Stimulated activated naive CD4-positive, alpha-beta T cell treated with Interleukin-2 at 50 U/mL for 16 hours (primary cell): ENCODE measurements at places on chromosomes 2 and 18.

DNA sequence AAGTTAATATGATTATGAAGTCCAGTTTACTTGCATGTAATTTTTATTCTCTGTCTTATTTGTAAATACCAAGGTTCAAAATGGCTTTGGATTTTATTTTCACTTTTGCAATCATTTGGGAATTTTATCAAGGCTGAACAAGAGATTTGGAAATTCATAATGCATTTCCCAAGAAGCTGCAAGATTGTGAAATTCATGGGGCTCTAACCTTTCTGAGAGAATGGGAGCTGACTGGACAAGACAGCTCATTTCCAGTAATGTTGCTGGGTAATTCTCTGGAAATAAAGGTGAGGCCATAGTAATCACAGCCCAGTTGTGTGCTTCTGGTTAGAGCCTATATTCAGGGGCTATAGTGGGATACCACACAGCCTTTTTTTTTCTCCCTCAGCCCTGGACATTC is 21.5 kb upstream of the NABP1 start:
- no peak for DNase-seq

DNA sequence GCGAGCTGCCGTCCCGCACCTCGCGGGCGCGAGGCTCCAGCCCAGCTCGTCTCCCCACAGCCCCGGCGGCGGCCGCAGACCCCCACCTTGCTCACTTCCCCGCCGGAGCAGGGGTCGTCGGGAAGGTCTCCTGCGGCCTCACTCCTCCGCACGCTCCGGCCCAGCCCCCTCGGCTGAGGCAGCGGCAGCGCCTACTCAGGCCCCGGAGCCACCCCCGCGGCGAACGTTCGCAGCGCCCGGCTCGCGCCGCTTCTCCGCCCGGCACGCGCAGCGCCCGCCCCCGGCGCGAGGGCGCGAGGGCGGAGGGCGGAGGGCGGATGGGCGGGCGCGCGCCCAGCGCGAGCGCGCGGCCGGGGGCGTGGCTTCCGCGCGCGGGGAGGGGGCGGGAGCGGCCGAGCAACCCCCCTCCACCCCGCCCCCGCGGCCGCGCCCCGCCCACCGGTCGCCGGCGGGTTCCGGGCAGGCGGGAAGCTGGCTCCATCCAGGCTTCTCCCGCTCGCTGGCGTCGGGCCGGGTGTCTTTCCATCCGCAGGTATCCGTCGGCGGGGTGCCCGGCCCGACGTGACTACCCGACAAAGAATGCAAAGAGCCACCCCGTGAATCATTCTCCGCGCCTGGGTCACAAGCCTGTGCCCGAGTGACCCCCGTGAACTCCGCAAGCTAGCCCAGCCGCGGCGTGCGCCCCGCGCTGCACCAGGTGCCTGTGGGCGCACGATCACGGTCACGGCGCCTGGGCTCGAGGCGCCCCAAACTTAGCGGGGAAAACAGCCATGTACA is at the start of gene DTNB:
Gene DTNB (minus strand): TSS at position 278 of the 777 bp plus-strand sequence. CDS start 20,917 bp downstream, outside the sequence.
- peak; percentile 73 for DNase-seq

DNA sequence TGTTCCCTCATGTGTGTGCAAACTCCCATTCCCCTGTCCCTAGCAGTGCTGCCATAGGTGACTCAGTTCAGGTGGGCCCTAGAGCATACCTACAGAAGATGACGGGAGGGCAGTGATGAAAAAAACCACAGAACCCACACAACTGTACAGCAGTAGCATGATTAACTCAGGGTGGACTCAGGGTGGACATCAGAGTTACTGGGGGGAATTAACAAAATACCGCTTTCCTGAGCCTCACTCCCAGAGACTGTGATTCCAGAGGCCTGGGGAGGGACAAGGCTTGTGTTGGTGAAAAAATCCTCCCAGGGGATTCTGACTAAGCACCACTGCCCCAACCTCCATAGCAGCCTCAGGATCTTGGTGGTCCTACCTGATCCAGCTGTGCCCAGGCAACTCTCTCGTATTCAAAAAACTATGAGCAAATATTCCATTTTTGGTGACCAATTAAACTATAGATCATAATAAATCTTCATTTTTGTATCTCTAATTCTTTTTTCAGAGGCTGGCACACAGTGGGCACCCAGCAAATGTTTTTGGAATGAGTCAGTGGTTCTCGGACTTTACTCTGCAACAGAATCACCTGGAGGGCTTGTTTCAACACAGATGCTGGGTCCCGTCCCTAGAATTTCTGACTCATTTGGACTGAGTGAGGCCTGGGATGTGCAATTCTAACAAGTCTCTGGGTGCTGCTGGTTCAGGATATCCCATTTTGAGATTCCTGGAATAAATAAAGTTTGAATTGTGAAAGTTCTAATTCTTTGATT is 84.1 kb upstream of the NABP1 start:
- no peak for DNase-seq

DNA sequence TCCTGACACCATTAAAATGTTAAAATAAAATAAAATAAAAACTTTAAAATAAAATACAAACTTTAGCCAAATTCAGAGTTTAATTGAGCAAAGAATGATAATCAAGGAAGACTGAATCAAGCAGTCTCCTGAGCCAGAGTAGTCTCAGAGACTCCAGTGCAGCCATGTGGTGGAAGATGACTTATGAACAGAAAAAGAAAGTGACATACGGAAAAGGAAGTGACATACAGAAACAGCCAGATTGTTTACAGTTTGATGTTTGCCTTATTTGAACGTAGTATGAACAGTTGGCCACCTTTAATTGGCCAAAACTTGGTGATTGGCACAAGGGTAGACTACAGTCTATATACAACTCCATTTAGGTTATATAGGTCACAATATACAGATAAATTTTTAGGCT is 787.2 kb downstream of the ADCYAP1 start:
- no peak for DNase-seq

GRCh38 chr2:219352448-219353023 is 20.0 kb upstream of the RESP18 start:
- peak; percentile 44 for DNase-seq

- no peak for DNase-seq
Observed at GRCh38 chr2:158321264-158321663, 135.3 kb downstream of the CCDC148 start.

GRCh38 chr2:205199165-205199850 is 483.0 kb upstream of the NRP2 start:
- no peak for DNase-seq

DNA sequence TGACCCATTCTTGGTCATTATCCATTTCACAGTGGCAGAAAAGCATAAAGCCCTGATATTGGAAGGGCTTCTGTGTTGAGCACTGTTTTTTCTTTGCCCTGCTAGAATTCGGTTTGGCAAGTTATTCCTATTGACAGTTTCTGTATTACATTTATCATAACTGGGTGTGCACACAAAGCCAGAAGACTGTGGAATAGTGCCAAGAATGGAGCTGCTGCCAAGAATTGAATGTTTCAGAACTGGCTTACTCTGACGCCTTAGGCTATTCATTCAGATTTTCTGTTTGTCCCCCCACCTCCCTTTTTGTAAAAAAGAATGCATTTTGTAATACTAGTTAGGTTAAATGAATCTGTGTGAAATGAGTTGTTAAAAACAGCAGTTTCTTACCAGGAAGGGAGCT is 12.7 kb downstream of the KDM3A start:
- no peak for DNase-seq

DNA sequence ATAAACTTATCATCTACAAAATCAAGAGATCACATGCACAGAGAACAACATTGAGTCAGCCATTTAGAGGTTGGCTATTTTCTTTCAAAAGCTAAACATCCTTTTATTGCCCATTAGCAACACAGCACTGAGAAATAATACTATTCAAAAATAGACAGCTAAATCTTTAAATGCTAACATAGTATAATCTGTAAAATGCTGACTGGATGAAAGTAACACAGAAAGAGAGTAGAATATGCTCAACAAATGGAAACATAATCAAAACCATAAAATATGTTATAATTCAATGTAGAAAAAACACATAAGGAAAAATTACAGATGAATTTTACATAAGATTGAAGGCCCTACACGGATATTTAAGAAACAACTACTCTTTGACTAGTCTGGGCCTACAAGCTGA is 56.5 kb upstream of the COL3A1 start:
- DNase-seq = no peak

DNA sequence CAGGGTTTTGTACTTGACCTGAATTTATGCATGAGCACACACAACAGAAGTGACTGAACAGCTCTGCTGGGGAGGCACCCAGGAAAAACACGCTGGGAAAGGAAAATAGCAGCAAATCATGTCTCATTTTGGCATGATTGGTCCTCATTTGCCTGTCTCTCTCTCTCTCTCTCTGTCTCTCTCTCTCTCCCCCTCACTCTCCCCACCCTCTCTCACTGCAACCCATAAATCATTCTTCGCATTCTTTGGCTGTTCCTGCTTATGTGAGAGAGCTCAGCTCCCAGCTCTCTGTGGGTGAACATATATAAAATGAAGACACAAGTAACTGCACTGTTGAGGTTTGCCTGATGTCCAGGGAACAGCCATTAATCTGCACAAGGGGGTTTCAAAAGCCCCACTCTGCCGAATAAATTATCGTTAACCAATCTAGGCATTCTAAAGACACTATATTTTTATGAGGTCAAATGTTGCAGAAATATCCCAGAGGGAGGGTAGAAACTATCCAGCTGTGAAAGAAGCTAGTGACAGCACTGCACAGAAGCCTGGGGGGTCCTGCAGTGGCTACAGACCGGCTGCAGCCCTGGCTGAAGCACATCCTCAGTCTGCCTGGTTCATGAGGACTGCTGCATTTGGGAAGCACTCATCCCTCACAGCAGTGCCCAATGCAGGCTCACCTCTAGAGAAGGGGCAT is 260.3 kb downstream of the AFF3 start:
- no peak for DNase-seq

DNA sequence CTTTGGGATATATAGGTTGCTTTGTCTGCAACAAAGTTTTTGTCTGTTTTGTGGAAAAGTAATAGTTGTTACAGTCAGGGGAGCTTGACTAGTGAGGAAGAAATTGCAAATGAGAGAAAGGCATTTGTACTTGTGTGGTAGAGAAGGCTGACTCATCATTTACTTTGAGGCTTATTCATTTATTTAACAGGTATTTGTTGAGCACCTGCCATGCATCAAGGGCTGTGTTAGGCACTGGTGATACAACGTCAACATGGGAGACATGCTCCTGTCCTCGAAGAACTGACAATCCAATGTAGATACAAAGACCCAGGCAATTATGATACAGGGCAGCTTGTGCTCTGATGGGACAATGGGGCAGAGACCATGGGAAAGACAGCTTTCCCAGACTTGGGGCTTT is 79.5 kb downstream of the UPP2 start:
- DNase-seq = no peak

DNA sequence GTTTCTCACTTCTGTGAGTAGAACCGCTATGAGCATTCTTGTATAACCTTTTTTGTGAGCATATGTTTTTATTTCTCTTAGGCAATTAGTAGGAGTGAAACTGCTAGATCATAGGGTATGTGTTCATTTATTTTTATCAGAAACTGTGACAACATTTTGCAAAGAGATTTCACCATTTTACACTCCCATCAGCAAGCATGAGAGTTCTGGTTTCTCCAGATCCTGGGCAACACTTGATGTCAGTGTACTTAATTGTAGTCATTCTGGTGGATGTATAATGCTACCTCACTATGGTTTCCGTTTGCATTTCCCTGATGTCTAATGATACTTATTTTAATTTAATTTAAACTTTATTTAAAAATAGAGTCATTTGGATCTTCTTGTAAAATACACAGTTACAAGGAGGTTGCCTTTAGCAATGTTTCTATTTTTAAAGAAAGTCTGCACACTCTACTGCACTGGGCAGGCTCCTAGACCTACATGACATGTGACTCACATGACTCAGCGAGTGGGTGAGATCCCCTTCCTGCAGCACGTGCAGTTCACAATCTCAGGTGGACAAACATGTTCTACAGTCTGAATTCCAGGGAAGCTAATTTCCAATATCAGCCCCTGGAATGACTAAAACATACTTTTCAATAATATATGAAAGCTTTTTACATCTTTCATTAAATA is 127.0 kb upstream of the BCL2L11 start:
- DNase-seq = no peak

DNA sequence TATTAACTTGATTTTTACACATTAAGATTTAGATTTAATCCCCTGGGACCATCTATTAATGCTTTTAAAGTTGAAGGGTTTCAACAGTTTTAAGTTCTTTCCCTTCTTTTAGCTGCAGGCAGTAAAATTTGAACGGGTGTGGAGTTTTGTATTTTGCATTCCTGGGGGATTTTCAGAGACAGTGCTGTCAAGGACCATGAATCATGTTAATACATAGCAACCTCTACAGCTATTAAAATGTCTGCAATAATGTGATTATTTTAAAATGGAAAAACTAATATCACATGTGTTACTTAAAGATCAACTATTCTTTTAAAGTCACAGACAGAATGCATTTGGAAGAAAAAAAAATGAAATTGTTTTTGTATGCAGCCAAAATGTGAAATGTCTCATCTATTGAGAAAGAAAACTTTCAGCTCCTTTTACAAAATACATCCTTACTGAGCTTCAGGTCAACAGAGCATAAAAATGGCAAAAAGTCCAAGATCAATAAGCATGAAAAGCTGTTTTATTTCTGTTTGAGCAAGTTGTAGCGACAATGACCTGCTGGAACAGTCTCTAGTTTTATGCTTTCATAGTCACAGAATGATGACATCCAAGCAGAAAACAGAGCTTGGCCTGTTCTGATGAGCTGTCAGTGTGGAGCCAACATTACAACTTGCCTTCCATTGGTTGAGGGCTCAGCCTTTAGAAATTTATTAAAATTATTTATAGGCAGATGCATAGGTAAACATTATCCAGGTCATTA is 21.6 kb upstream of the ZNF521 start:
- DNase-seq = no peak

DNA sequence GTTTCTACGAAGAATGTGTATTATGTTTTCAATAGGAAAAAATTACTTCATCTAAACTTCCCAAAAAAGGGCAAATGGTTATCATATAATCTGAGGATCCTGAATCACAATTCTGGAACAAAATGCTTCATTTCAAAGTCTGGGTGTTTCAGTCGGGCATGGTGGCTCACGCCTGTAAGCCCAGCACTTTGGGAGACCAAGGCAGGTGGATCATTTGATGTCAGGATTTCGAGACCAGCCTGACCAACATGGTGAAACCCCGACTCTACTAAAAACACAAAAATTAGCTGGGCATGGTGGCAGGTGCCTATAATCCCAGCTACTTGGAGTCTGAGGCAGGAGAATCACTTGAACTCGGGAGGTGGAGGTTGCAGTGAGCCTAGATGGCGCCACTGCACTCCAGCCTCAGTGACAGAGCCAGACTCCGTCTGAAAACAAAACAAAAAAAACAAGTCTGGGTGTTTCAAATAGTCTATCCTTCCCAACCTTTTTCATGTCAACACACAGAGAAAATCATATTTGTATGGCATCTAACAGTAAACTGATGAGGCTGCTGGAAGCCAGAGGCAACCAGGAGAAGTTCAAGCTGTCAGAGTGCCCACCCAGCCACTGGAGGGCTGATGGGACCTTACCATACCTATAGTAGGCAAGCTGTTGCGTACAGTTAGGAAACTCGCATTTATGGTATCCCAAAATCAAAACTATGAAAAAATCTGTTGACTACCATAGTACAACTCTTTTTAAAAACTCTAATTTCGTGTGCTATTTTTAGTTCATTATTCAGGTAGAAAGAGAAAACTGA is 14.6 kb downstream of the NBAS start:
- DNase-seq = no peak
